Activated CD4-positive, alpha-beta memory T cell treated with anti-CD3 and anti-CD28 coated beads for 36 hours (primary cell): ENCODE measurements at places on chromosomes 7 and 10. TPM values are rescaled to one million over a fixed set of nuclear protein-coding genes. Genes with fewer than 3 reads are reported as not detected.

GIMAP4 gene
- 128 TPM for total RNA-seq

TBXAS1 gene
- 5.3 TPM for total RNA-seq

OR2A1 gene
- total RNA-seq = not detected

NXPH1 gene
- not detected for total RNA-seq

LRRN3 gene
- 4.0 TPM for total RNA-seq

GPR26 gene
- total RNA-seq = not detected

DMBT1 gene
- not detected for total RNA-seq

MUC12 gene
- 1.0 TPM for total RNA-seq

CALHM3 gene
- total RNA-seq = not detected

PTPRZ1 gene
- total RNA-seq = not detected
